ENCODE measurements at places on chromosomes 1 and 21.
A peak's percentile ranks its signal among the peaks of the same experiment; 100 is the strongest.

- DNase-seq: no peak
Observed at GRCh38 chr1:245074232-245074747, 80.5 kb upstream of the KIF26B start.

DNA sequence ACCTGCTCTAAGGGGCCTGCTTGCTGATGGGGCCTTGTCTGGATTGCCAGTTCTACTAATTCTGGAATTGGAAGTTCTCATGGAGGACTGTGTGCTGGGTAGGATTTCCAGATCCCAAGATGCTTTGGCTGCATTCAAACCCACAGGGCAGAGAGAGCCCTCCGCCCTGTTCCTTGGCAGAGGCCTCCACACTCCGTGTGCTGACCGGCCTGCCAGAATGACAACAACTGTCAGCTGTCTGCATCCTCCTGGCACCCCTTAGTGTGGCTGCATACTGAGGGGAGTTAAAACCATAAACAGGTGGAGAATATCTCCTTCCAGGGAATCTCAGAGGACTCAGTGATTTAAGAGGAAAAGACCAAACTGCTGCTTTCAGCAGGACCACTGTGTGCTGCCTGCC is 60.7 kb downstream of the ADARB1 start:
- no peak for DNase-seq

DNA sequence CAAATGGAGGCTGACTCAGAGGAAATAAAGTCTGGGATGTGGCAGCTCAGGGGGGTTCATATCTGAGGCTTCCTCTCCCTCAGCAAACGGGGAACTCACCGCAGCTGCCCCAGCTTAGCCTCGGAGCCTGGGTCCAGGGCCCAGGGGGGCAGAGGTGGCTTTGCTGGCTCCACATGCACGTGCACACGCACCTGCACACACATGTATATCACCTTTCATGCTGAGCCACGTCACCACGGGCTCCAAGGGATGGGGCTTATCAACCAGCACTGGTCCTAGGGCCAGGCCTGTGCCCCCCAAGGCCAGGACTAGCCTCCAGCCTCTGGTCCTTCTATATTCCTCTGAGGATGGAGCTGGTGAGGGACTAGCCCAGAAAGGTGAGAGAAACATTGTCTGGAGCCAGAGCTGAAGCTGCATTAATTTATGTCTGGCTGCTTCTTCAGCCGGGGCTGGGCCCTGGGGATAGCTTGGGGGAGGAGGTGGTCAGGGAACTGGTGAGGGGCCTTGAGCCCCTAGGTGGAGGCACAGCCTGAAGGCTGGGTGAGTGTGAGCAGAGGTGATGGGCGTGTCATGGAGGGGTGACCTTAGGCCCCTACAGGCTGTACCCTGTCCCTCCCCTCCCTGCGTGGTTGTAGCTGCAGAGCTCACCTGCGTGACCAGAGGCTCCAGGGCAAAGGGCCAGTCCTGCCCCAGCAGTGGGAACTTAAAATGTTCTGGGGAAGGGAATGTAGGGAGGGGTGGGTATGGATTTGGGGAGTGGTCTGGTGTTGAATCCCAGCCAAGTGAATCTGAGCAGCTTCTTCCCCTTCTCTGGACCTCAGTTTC is 520.8 kb downstream of the PTPRU start:
- no peak for DNase-seq

GRCh38 chr1:25875856-25876692 is 566 bp upstream of the PAQR7 start:
- DNase-seq: no peak

GRCh38 chr1:28449904-28450303 is 55.9 kb upstream of the RCC1 start:
- DNase-seq: no peak

DNA sequence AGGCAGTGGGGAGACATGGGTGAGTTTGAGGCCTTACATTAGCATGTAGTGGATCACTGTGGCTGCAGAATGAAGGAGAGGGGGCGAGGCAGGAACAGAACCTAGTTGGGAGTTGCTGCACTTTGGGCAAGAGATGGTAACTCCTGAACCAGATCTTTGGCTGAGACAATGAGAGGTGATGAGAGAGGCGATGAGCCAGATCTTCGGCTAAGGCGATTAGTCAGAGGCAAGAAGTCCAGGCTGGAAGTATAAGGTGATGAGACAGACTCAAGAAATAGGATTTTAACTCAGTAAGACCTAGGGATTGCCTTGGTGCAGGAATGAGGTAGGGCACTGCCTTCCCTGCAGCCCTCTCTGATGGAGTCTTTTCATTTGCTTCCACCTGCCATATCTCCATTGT is 9.1 kb upstream of the ARTN start:
- DNase-seq: no peak

- DNase-seq: no peak
Observed at GRCh38 chr1:160432371-160432786, 32.0 kb downstream of the VANGL2 start.

- no peak for DNase-seq
Observed at GRCh38 chr1:152160576-152160975, 1.5 kb upstream of the RPTN start.

DNA sequence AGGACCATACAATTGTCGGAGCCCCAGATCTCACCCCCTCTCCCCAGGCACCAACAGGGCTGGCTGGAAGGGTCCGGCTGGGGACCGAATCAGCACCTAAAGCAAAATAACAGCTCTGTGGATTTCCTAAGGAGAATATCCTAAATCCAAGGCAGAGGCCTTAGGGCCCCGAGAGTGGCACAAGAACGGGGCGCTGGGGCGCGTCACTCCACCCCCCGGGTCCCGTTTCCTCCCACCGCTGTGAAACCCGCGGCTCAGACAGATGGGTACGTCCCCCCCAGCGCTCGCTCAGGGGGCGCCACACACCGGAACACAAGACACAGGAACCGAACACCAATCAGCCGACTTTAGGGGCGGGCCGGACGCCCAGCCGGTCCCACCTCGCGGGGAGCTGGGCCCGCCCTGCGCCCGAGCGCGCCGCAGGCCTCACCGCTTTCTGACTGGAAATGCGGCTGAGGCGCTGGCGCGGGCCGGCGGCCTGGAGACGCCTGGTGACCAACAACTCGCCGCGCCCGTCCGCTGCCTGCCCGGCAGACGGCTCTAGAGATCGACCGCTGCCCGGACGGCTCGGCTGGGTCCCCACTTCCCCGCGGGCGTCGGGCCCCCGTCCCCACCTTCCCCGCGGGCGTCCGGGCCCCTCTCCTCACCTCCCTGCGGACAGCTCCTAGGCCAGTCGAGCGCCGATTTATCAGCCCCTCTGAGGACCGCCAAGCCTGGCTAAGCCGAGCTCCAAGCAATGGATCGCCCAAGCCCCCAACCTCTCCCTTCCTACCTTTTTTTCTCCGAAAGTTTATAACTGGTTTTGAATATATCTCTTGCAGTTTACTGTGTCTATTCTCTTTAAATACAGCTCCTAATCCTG is at the start of gene HFM1:
TSS of gene HFM1 (minus strand) at position 687 of the 862 bp plus-strand sequence. CDS start 3,755 bp downstream, outside the sequence.
- peak; percentile 29 for DNase-seq

- no peak for DNase-seq
Observed at GRCh38 chr1:234276151-234276788, 97.0 kb upstream of the COA6 start.

Data from stimulated activated CD4-positive, alpha-beta T cell treated with anti-CD3 and anti-CD28 coated beads, Interleukin-1b, Interleukin-23, amount 100 ng/mL, for 1 hour (primary cell).